ENCODE measurements at places on chromosomes 5 and 9. TPM values are rescaled to one million over a fixed set of nuclear protein-coding genes. Genes with fewer than 3 reads are reported as not detected.

DNA sequence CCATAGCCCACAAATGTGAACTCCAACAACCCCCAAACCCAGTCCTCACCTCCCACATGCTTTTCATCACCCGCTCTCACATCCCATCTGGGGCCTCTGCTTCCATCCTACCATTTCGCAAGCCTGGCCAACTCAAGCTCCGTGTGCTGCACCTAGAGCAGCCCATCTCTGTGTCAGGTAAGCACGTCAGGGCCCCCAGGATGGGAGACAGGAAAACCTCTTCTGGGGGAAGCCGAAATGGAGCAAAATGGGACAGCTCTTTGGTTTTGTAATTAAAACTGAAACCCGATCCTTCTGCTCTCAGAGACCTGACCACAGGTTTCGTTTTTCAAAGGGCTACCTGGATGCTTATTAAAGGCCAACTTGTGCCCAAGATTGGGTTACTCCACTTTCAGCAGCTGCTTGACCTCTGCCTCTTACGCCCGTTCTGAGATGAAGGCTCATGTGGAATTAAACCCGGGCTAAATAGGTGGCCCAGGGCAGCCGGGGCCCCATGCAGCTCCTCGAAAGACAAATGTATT is 287.7 kb downstream of the SLIT3 start:
- no peak for DNase-seq

- no peak for DNase-seq
These were observed 22.9 kb downstream of the KIF2A start for GRCh38 chr5:62328772-62329491.

GRCh38 chr5:118952992-118953651 is 35.2 kb downstream of the DTWD2 start:
- DNase-seq, result no peak

GRCh38 chr9:76866689-76867088 is 39.2 kb downstream of the PRUNE2 start:
- no peak for DNase-seq

- DNase-seq, result no peak
These were observed 44.2 kb downstream of the ITGA1 start for GRCh38 chr5:52831786-52832511.

DNA sequence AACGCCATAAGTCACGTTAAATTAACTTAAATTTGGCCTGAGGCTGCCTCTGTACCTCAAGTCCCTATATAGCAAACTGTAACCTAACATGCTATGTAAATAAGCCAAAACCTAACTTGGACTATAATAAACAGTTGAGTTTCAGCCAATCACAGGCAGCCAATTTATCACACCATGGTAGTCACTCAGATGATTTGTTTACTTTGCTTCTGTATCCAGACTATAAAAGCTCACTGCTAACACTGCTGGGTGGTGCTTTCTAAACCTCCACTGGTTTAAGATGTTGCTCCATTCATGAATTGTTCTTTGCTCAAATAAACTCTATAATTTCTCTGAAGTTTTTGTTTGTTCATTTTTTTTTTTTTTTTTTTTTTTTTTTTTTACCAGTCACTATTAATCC is 62.8 kb downstream of the TRPM3 start:
- peak; percentile 53 for DNase-seq

DNA sequence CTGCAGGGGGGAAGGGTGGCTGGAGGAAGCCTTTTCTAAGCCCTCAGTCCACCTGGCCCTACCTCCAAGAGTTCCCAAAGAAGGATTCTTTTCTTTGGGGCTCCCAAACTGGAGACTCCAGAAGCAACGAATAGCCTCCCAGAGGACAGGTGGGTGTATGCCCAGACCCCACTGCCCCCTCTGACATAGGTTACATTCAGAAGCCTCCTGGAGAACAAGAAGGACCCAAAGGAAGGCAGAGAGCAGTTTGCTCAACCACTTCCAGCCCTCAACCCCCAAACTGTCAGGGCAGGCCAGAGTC is 10.3 kb downstream of the HK3 start:
- DNase-seq, result no peak

DNA sequence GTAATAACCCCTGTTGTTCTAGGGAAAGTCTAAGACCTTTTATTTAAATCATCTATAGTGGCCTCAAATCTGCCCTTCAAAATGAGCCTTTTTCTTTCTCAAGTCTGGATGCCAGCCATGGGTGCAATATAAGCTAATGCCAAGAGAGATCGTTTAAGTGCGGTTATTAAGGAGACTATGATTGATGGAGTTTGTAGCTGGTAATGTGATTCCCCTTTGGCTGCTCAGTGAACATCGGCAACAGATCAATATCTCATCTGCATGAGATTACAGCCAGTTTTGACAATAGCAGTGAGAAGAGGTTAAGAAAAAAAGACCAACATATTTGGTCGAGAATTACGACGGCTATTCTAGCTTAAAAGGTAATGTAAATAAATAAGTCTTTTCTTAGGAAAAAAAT is 1049.4 kb upstream of the NUDT12 start:
- no peak for DNase-seq

DNA sequence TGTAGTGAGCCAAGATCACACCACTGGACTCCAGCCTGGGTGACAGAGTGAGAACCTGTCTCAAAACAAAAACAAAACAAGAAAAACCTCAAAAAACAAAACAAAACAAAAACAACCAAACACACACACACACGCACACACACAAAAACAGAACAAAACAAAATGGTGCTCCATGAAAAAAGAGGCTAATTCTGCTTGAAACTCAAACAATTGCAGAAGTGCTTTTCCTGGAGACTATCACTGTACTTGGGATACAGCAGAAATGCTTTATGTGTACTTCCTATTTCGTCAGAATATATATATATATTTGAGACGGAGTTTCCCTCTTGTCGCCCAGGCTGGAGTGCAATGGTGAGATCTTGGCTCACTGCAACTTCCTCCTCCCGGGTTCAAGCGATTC is 49.9 kb upstream of the HSPA9 start:
- DNase-seq, result no peak

DNA sequence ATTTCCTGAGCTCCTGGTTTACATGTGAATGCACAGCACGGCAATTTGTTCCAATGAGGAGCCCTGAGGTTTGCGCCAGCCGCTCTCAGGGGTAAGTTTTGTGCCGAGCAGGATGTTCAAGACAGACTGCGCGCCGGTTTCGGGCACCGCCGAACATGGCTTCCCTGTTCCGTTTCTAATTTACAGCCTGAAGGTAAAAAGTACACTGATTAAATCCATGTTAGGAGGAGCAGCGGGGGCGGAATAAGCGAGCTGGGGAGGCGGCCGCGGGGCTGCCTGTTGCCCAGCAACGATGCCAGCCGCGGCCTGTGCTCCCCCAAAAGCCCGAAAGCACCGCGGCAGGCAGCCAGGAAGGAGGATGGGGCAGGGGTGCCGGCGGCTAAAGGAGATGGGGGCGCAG is 6.4 kb downstream of the SOWAHA start:
- no peak for DNase-seq

GRCh38 chr5:88610586-88610985 is 272.4 kb downstream of the MEF2C start:
- no peak for DNase-seq

DNA sequence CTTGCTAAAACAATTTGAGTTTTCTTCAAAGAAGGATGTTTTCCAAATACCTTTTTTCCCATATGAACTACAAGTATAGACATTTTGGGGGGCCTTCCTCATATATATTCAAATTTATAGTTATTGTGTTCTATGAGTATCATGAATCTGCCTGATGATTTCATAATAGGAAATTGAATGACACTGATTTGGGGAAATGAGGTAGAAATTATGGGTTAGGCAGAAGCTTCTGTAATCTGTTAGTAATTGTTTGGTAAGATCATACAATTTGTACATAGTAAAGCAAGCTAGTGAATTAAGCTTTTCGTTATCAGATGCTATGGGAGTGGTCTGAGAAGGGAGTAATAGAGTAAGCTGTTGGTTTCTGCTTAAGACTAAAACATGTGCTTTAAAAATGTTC is 98.0 kb downstream of the TRIO start:
- DNase-seq, result no peak

- DNase-seq, result no peak
These were observed 68.0 kb downstream of the FGF10 start for GRCh38 chr5:44321144-44321725.

DNA sequence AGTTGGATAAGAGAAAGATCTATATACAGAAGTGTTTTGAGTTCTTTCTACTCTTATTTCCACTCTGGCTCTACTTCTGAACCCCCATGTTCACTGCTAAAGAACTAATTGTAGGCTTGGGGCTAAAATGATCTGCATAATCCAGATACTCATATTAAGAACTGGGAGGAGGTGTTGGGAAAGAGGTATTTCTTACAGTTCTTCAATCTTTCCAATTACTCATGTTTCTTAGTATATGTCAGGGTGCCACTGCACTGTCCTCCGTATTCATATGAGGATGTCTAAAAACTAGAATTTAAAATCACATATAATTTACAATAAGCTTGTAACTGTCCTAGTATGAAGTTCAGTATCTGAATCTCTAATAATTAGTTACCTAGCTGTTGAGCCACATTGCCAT is 12.7 kb downstream of the NIPBL start:
- no peak for DNase-seq

- no peak for DNase-seq
These were observed 606.3 kb upstream of the ITGA1 start for GRCh38 chr5:52181403-52181802.

GRCh38 chr9:99027443-99027842 is 77.5 kb upstream of the TGFBR1 start:
- no peak for DNase-seq

- no peak for DNase-seq
These were observed 39.2 kb upstream of the NKD2 start for GRCh38 chr5:969408-969839.

- no peak for DNase-seq
These were observed 6.1 kb downstream of the MAML1 start for GRCh38 chr5:179738742-179739141.

- no peak for DNase-seq
These were observed 10.3 kb downstream of the TRIM32 start for GRCh38 chr9:116697362-116697761.

DNA sequence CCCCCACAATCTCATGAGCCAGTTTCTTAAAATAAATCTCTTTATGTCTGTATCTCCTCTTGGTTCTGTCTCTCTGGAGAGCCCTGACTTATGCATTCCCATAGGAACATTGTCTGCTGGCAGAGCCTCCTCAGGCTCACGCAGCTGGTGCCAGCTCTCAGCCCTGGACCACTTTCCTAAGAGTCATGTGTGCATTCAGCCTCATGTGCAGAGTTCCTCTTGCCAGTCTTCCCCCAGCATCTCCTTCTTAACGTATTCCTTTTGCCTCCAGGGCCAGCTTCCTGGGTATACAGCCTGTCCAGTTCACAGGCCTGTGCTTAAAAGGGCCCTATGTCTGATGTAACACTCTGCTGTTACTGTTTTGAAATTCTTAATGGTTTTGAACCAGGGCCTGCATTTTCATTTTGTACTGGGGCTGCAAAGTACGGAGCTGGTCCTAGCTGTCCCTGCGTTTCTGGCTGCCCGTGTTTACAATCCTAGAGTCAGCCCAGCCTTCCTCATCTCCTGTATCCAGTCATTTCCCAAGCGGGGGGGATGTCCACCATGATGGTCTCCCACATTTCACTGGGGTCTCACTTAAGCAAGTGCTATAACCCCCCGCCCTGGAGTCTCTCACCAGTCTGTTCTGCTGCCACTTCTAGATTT is 18.1 kb downstream of the ANKRD33B start:
- DNase-seq, result no peak

- no peak for DNase-seq
These were observed 52.5 kb downstream of the GADD45G start for GRCh38 chr9:89657295-89657694.

DNA sequence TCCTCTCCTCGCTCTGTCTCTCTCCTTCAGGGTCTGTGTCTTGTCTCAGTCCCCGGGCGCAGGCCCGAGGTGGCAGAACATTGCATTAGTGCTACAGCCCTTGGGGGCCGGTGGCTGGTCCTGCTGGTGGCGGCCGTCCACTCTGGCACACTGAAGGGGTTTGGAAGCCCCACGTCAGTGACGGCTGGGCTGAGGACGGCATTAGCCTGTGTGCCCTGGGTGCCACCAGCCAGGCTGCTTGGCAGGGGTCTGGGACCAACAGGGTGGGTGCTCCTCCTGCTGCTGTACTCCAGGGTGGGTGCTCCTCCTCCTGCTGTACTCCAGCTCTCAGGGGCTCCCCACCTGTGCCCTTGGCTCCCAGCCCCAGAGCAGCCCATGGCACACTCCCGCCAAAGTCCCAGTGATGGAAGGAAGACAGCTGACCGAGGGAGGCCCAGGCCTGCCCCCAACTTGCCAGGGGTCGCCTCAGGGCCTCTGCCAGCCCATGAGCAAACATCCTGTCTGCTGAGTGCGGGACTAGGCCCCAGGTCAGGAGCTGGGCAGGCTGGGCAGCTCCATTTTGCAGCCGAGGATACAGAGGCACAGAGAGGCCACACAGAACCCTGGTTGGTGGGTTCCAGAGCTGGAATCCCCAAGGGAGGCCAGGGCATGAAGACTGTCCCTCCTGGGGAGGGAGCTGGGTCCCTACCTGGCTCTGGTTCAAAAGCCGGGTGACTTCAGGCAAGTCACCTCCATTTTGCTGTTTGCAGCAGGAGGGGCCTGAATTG is 27.3 kb downstream of the SARDH start:
- no peak for DNase-seq

DNA sequence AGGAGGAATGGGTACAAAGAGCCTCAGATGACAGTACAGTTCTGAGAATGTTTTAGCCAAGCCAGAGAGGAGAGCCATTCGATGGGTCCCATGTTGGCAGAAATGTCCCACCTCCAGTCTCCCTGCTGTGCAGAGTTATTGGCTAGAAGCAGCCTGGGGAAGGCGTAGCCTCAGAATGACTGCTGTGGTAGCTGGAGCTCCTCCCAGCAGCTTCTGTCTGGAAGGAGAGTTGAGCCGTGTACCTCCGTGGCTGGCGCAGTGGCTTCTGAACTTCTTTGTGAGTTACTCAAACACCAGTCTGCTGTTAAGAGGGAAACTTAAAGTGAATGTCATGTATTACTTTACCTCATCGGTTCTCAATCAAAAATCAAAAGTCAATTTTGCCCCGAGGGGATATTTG is 193.3 kb upstream of the SNX2 start:
- DNase-seq, result no peak

- no peak for DNase-seq
These were observed 280.2 kb downstream of the IRX2 start for GRCh38 chr5:2471152-2471879.

GRCh38 chr9:130897848-130898551 is 1.4 kb upstream of the QRFP start:
- DNase-seq, result no peak

GRCh38 chr5:18403941-18404438 is 769.7 kb downstream of the TAF11L14 start:
- DNase-seq, result no peak

- no peak for DNase-seq
These were observed 17.9 kb downstream of the ZNF462 start for GRCh38 chr9:106880863-106881262.

- no peak for DNase-seq
These were observed 67.8 kb downstream of the ENTREP1 start for GRCh38 chr9:69392826-69393225.

IRX4 gene
- not detected for total RNA-seq

IGIP gene
- total RNA-seq, result 7.8 TPM

FPGS gene
- 31.6 TPM for total RNA-seq

BSPRY gene
- 34.2 TPM for total RNA-seq

GBGT1 gene
- total RNA-seq, result 4.6 TPM

DMRT1 gene
- not detected for total RNA-seq

GABRA1 gene
- not detected for total RNA-seq

NKD2 gene
- total RNA-seq, result 1.9 TPM

RORB gene
- total RNA-seq, result 0.13 TPM

DDX4 gene
- not detected for total RNA-seq

FAM221B gene
- 0.05 TPM for total RNA-seq

SPATA9 gene
- 0.40 TPM for total RNA-seq

FGF18 gene
- not detected for total RNA-seq

TSLP gene
- total RNA-seq, result 0.22 TPM

GOLM1 gene
- total RNA-seq, result 393 TPM

IRX1 gene
- not detected for total RNA-seq

FAM240B gene
- not detected for total RNA-seq

Data from colonic mucosa (tissue), 4 donors.